ENCODE measurements at places on chromosomes 12 and 14.

DNA sequence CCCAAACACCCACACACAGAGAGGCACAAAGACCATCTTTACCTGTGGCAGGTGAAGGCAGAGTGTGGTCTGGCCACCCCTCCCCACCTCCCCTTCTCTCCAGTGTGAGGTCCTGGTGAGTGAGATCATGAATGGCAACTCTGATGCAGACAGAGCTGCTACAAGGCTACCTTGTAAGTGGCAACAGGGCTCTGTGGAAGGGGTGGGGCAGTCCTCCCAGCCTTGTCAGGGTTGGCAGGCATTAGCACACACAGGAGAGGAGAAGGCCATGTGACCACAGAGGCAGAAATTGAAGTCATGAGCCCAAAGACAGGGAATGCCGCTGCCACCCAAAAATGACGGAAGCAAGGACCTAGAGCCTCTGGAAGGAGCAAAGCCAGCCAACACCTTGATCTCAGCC lies 30.7 kb downstream of the VWF start:
- DNase-seq, result no peak

- no peak for DNase-seq
These were observed 645.1 kb downstream of the SLC16A7 start for GRCh38 chr12:60240891-60241290.

DNA sequence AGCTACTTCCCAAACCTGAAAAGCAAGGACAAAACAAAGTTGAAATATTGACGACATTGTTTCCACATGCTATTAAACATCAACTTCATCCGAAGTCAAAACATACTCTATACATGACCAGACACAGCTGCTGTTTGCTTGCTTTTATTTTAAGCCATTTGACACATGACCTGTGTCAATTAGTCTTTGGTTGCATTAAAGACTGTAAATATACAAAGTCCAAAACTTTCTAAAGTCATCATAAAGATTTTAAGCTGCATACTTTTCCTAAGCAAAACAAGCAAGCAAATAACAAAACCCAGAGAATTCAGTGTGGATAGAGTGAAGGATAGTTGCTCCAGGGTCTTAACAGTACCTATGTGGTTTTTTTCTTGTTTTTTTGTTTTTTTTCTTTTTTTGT lies 21.8 kb downstream of the HAL start:
- DNase-seq, result no peak

DNA sequence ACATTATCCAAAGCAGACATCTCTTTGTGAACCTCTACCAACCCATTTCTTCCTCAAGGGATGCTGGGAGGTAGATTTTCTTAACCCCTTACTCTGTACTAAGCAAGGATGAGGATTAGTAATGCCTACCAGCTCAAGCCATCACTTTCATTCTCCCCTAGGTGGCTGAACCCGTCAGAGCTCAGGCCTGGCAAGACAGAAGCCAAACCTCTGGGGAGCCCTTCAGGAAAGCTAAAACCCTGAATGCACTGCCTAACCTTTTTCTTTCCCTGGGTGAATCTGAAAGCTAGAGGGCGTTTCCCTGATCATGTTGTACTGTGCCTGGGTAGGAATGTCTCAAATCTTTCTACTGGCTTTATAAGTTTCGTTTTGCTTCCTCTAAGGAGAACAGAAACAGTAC lies 617.3 kb downstream of the RPL10L start:
- DNase-seq, result no peak

GRCh38 chr12:6333029-6333428 lies 8.8 kb downstream of the TNFRSF1A start:
- DNase-seq, result no peak

- DNase-seq, result no peak
These were observed 392.0 kb downstream of the BTG1 start for GRCh38 chr12:91753649-91754048.

DNA sequence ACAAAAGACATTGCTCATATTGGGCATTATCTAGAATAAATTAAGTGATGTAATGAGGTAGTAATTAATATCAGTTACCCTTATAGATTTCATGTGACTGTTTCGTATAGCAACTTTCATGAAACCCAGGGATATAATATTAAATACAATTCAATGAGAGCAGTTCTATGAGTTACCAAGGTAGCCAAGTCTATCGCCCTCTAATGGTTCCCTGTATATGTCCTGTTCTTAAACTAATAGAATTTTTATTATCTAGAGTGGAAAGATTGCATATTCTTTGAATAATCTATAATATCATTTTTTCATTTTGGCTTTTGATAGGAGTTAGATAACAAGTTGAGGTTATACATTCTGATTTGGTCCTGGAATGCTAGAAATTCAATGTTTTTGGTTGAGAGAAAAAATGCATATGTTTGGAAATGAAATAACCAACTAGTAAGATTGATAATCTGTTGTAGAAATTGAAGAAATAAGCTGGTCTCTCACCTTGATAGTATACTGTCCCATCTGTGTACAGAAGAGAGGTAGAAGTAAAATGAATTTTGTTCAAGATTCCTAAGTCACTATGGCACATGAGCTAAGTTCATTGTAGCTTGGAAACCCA lies 59.7 kb downstream of the SCFD1 start:
- peak; percentile 11 for DNase-seq

DNA sequence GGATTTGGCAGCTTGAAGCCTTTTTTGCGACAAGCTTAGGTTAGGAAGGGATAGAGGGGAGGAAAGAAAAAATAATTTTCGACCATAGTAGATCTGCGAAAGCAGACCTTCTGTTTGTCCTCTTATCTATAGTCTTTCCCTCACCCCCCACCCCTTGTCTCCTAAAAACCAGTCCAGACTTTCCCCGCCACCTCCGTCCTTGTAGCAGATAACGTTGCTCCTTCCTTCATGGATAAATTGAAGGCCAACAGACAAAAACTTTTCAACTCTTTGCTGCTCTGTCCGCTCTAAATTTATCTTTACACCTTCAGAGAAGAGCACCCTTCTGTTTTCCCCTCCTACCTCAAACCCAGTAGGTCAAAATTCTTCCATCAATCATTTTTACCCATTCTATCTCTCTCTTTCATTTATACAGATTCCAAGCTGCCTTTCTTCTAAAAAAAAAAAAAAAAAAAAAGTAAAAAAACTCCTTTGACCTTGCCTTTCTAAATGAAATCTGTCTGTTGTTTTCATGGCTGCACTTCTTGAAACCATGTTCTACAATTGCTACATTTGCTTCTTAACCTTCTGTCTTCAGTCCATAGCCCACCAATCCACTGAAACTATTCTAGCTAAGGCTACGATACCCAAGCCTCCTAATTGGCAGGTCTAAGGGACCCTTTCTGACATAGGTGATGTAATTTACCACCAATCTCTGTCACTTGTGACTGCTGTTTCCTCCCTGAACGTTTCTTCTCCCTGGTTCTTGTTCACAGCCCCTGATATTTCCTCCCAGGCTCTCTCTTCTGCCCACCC lies 11.1 kb upstream of the NEMF start:
- DNase-seq, result peak; percentile 5

DNA sequence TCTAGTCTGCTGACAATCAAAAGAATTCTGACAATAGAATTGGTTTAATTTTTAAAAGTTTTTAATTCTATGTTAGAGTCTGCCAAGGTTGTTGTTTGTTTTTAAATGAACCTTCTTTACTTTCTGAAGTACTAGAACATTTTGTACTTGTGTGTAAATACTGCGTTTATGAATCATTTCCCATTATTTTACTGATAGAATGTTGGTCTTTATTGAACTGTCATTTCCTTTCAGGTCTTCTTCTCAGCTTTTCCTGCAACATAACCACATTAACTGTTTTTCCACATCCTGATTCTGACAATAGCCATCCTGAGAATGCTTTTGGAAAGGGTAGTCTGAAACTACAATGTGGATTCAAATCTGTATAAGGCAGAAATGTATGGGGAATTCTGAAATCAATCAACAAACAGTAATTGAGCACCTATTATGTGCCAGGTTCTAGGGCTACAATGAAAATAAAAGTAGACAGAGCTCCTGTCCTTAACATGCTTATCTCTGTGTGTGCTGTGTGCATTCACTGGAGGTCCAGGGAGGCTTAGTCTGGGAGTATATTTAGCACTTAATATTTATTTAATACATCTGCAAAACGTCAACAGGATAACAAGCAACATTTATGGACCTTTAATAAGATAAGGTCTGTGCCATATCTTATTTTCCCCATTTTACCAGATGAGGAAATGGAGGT lies 73.1 kb upstream of the SLC38A2 start:
- DNase-seq, result peak; percentile 42

GRCh38 chr12:12800406-12801180 lies 12.6 kb upstream of the DDX47 start:
- no peak for DNase-seq

DNA sequence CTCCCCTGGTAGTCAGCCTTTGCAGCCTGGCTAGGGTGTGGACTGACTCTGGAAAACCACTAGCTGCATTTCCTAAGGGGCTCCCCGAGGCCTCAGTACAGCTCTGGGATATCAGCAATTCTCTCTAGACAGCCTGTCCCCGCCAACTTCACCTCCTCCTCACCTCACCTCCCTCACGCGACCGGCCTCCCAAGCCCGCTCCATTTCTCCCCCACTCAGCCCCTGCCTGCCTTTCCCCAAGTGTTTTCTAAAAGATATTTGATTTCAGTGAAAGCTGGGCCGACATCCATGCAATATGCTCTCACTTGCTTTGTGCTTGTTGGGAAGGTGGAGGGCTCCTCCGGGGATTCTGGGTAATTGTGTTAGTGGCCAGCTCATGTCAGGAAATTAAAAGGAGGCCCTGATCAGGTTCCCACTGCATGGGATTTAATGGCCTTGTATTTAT lies 91.8 kb downstream of the ESRRB start:
- DNase-seq, result no peak

GRCh38 chr14:63443361-63443760 lies 99.8 kb downstream of the PPP2R5E start:
- no peak for DNase-seq

- no peak for DNase-seq
These were observed 13.6 kb downstream of the PLEKHG3 start for GRCh38 chr14:64717870-64718269.

- DNase-seq, result no peak
These were observed 24.1 kb downstream of the NTN4 start for GRCh38 chr12:95766356-95767019.
